ENCODE measurements at places on chromosomes 3 and 15.
A peak's percentile ranks its signal among the peaks of the same experiment; 100 is the strongest.

GRCh38 chr15:96330064-96330449 is 443 bp upstream of the NR2F2 start:
- peak; percentile 40 for DNase-seq

- DNase-seq, result peak; percentile 62
Observed at GRCh38 chr3:147538034-147538433, 128.9 kb downstream of the ZIC1 start.

DNA sequence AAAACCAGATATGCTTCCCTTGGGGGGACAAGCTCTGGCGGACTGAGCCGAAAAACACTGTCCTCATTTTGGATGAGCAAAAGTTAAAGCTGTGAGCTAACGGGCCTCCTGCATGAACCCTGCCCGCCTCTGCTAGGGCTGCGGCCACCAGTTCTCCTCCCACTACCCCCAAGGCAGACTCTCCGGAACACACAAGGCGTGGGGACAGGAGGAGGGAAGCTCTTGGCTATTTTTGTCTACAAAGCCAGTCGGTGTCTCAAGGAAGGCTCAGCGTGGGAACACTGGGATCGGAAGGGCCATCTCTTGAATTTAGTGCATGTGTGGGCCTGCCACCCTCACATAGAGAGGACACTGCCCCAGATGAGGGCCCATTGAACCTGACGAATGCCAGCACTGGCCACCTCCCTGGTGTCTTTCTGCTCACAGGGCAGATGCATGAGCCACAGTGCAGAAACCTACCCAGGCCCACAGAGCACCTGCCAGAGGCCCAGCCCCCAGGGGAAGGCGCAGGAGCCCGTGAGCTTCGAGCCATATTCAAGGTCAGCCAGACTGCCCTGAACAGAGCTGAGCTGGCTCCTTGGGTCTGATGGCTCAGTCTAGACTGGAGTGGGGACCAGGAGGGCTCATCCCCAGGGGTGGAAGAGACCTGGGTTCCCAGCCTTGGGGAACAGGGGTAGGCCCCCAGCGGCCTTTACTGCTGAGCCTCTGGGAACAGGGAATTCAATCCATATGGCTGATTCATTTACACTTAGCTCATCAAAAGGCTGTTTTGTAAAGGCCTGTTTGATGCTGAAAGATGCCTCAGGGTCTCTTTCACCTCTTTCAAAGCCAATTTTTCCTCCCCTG is 38.3 kb downstream of the HCN4 start:
- DNase-seq, result no peak

- DNase-seq, result peak; percentile 54
Observed at GRCh38 chr3:27575499-27575898, 91.3 kb upstream of the SLC4A7 start.

GRCh38 chr15:68484696-68485400 is 52.9 kb upstream of the ITGA11 start:
- DNase-seq, result no peak

- no peak for DNase-seq
Observed at GRCh38 chr3:38111201-38111600, 25.7 kb downstream of the ACAA1 start.

DNA sequence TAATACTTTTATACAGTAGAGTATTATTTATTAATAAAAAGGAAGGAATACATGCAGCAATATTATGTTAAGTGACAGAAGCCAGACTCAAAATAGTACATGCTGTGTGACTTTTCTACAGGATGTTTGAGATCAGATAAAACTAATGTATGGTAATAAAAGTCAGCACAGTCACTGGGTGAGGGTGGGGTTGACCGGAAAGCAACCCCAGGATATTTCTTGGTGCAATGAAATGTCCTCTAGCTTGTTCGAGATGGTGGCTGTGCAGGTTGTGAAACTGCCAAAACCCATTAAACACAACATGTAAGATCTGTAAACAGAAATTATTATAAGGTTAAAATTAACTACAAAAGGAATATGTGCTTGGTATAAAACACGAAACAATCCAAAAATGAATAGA is 20.8 kb upstream of the ALDH1L1 start:
- DNase-seq, result no peak

DNA sequence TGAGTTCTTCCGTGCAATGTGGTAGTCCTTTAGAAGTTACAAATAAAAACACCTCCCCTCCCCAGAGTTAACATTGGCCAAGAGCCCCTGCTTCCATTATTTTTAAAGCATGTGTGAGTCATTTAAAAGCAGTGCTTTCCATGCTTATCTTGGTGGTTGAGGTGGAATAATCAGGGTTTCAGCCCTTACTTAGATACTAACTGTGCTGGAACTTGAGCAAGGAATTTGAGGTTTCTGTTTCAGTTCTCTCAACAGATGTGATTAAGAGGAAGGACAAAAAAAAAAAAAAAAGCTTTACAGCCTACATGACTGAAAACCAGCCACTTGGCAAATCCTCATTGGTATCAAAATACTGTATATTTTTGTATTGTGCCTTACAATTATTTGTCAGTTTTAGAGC is 64.5 kb downstream of the CGNL1 start:
- peak; percentile 87 for DNase-seq

DNA sequence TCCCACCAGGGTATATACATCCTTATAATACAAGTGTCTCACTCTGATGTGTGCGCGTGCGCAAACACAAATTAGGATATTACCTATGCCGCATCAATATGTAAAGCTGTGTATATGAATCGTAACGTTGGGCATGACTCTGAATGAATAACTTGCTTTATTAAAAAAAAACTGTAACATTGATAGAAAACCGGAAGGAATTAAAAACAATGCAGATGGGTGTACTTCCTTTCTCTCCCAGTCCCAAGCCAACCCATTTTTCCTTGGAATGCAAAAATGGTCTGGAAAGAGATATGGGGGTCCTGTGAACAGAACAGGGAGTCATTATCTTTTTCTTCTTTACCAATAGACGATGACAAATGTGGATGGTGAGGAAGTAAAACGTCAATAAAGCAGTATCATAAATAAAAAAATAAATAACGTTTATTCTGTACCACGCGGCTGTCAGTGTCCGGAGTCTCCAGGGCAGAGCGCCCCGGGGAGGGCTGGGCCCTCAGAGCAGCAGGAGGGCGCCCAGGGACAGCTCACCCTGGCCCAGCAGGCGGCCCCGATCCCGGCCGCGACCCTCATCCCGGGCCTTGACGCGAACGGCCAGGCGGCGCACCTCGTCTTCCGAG is 1.6 kb downstream of the C2CD4B start:
- DNase-seq, result no peak

- DNase-seq, result peak; percentile 31
Observed at GRCh38 chr3:30012941-30013543, 593.4 kb upstream of the TGFBR2 start.

DNA sequence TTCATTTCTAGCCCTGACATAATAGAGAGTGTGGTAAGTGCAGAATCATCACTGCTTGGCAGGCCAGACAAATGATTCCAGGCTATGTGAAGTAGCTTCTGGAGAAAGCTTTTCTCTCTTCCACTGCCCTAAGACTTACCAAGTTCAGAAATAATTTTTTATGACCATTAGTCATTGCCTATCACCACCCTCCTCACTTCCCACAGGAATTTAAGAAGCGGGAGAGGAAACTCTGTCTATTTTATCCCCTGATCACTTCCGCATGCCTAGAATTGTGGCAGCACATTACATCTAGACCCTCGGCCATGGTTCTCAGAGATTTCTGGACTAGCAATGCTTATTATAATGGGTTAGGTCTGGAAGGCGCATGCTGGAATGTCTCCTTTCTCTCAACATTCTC is 397.8 kb upstream of the NR2F2 start:
- no peak for DNase-seq

- no peak for DNase-seq
Observed at GRCh38 chr3:105222568-105223093, 144.1 kb upstream of the ALCAM start.

DNA sequence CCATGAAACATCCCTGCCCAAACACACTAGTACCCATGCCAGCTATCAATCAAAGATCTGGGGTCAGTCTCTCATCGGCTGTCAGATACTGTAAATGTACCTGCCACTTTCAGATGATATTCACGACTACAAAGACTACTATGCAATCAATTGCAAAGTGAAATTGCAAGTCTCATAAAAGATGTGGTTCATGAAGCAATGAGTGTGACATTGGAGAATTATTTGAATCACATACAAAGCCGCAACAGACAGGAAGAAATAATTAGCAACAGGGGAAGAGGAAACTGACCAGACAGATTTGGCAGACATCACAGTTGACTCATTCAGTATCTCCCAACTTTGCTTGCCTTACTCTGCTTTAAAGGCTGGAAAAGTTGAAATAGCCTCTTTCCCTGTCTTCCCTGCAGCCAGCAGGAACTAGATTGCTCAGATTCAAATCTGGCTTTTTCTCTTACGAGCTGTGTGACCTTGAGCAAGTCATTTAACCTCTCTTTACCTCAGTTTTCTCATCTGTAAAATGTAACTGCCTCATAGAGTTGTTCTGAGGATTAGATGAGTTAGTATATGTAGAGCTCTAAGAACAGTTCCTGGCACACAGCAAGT is 95.7 kb upstream of the C3orf80 start:
- DNase-seq, result peak; percentile 90

DNA sequence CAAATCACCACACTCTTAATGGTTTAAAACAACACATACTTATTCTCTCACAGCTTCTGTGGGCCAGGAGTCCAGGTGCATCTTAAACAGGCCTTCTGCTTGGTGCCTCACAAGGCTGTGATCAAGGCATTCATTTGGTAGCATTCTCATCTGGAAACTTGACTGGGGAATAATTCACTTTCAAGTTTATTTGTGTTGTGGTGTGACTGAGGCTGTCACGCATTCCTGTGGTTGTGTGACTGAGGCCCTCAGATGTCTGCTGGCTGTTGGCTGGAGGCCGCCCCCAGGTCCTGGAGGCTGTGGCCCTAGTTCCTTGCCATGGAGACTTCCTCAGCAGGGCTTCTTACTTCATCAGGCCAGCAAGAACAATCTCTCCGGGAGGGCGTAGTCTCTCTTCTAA is 16.9 kb upstream of the FAM3D start:
- DNase-seq, result peak; percentile 72

- DNase-seq, result no peak
Observed at GRCh38 chr3:164852866-164853265, 225.4 kb downstream of the SI start.

GRCh38 chr3:53221827-53222182 is 34.0 kb downstream of the TKT start:
- DNase-seq, result no peak

Data from MV-4-11 (cell line).